Activated naive CD4-positive, alpha-beta T cell treated with anti-CD3 and anti-CD28 coated beads, Interleukin-2, amount 50 U/mL, for 72 hours (primary cell): ENCODE measurements at places on chromosomes 4 and X. TPM values are rescaled to one million over a fixed set of nuclear protein-coding genes. Genes with fewer than 3 reads are reported as not detected.

Gene SHOX
- total RNA-seq, result not detected

GRCh38 chr4:152112190-152112589 lies 351.4 kb upstream of the GATB start:
- no peak for DNase-seq

Gene GUCY1A1
- not detected for total RNA-seq

DNA sequence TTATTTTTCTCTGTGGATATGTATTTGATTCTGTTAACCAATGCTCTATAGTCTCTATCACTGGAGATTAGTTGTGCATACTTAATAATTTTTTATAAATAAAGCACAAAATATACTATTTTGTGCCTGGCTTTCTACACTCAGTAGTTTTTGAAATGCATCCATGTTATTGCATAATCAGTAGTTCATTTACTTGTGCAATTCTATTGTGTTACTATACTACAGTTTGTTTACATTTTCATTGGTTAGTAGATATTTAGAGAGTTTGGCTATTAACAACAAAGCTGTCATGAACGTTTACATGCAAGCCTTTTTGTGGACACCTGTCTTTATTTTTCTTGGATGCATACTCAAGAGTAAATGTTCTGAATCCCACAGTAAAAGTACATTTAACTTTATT lies 265.0 kb upstream of the FAT4 start:
- no peak for DNase-seq

Gene OGT
- total RNA-seq, result 362 TPM
